Cortex of kidney (tissue), 1 donor: ENCODE measurements at places on chromosomes 7 and 10.

DNA sequence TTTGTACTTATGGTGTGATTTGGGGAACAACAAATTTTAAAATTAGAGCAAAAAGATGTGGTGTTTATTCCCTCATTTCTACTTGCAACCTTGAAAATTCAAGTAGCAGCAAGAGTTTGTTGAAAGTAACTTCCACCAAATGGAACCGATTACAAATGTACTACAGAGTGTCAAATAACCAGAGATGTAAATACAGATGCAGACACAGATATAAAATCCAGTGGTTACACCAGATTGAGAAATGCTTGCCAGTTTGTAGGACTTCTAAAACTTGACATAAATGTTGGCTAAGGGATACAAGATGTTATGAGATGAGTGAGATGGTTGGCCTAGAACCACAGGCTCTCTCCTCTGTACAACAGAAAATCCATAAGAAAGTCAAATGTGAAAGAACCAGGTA, 162.1 kb downstream of the DIP2C start:
- DNase-seq: no peak

DNA sequence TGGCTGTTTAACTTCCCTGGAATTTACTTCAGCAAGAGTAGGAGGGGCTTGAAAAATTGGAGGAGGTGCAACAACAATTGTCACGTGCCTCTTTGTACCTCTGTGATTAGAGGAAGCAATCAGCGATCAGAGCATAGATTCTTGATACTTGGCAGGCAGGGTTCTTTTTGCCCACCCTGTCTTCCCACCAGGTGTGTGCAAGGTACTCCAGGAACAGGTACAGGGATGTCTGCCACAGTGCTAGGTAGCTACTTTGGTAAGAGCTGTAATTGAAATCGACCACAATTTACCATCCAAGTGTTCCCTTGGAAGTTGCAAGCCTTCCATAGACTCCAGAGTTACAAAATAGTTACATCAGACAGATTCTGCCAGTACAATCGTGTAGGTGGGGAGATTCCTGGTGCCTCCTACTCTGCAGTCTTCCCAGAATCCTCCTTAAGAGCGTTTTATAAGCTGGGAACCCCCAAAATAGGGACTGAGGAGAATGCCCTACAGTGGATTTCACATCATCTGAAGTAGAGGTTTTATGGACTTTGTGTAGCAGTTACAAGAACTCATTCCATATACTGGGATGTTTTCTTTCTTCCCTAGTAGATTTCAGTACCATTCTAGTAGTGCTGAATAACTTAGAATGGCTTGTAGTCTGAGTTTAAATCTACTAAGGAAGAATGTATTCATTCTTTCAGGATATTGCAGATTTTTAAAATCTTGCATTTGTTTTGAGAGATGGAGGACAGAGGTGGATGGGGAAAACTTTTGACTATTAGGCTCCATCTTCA, 101.9 kb downstream of the EXOC4 start:
- DNase-seq: no peak

DNA sequence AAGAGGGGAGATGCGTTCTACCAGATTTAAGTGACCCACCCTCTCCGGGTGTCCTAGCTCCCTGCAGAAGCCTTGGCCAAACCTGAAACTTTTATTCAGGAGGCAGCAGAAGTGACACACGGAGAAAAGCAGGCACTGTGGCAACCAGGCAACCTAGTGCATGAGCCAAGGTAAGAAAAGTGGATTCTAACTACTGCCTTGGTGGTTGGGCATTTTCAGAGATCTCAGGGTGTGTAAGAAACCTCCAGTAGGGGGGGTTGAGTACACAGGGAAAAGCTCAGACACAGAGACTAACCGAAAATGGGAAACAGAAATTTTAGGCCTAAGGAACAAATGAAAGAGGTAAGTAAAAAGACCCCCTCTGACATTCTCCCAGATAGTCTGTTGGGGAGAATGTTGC, 645.7 kb downstream of the ANKRD7 start:
- no peak for DNase-seq

GRCh38 chr10:97547962-97548361, 24.6 kb upstream of the ANKRD2 start:
- DNase-seq: no peak

GRCh38 chr7:78770422-78771410, 682.8 kb downstream of the MAGI2 start:
- DNase-seq: no peak

GRCh38 chr7:90660100-90660499, 64.0 kb downstream of the CDK14 start:
- DNase-seq: no peak

DNA sequence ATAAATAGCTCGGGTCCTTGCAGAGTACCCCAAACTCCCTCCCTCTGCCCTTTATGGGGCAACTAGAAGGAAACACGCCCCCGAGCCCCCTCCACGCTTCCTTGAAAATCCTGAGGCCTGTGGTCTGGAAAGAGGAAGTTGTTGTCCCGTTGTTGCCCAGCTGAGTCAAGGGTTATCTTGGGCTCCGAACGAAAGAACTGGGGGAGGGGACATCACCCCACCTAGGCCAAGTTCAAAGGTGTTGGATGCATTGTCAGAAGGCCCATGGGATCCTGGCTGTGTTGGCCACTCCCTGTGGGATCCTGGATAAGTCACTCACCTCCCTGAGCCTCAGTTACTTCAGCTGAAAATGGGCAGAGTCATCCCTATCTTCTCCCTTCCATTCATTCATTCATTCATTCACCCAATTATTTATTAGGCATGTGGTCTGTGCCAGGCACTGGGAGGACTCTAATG, at the start of gene CCL24:
Gene CCL24 (minus strand): TSS at position 26 of the 456 bp plus-strand sequence. CDS start 91 bp downstream, outside the sequence.
- DNase-seq: no peak

DNA sequence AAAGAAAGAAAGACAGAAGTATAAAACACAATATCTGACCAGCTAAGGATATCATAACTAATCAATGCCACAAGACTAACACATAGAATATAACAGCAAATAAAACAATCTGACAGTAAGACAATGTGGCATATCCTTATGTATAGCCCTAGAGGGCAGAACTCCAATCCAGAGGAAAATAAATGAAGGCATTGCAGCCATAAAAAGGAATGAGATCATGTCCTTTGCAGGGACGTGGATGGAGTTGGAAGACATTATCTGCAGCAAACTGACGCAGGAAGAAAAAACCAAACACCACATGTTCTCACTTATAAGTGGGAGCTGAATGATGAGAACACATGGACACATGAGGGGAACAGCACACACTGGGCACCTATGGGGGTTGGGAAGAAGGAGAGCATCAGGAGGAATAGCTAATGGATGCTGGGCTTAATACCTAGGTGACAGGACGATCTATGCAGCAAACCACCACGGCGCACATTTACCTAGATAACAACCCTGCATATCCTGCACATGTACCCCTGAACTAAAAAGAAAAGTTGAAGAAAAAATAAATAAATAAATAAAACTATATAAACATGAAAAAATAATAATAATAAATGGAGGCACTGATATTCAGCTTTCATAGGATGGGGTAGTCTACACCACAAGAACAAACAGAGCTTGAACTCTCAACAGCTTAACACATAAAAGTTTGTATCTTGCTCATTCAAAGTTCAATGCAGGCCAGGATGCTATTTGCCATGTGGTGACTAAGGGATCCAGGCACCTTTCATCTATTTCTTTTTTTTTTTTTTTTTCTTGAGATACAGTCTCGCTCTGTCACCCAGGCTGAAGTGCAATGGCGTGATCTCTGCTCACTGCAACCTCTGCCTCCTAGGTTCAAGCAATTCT, 66.1 kb upstream of the KAT6B start:
- DNase-seq: no peak

DNA sequence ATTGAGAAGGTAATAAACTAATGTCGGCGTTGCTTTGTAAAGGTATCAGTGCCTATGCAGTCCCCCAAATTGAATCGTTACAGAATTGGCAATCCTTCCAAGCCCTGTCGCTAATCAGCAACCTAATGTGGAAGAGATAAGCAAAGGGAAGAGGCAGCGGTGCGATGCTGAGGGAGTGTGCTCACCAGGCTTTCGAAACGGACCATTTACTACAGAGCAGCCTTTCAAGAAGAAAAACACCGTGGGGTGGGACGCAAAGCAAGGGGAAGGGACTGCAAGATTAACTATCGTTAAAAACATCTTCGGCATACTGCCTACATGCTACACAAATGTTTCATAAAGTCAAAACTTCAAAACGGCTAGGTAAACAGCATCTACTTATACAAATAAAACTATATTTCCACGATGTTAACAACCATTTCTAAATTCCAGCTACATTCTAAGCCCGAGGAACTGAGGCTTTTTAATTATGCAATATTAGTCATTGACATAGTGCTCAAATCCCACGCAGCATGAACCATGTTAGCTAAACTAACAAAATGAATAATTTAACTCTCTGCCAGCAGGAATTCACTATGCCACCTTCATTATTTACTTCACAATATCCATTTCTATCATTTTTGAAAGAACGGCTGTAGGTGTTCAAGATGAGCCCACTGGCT, 85.2 kb downstream of the CHCHD3 start:
- DNase-seq: no peak

DNA sequence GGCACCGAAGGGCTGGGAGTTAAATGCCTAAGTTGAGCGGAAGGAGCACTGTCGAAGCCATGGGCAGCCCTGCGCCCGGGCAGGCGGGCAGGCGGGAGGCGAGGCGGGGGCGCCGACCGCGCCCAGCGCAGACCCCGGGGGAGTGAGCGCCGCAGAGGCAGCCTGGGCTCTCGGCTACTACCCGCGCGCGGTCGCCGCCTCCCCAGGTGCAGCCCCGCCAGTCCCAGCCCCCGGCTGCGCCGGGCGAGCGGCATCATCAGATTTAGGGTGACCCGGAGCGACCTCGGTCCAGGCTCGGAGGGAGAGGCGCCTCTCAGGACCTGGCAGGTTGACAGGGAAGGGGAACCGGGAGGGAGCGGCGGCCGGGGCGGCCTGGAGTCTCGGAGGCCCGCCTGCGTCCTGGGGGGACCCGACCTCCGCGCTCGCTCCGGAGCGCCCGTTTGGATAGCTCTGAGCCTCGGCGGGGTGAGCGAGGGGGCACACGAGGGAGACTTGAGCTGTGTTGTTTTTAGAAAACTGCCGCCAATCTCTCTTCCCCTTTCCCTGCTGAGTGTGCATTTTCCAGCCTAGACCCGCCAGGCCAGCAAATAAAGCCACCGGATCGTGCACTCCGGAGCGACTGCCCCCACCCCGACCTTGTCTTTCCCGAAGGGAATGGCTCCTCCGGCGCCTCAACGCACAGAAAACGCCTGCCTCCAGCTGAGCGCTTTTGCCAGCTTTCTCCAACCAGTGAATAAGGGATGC, 2.3 kb upstream of the NRP1 start:
- no peak for DNase-seq

GRCh38 chr7:39399986-39400385, 166.2 kb upstream of the YAE1 start:
- no peak for DNase-seq

DNA sequence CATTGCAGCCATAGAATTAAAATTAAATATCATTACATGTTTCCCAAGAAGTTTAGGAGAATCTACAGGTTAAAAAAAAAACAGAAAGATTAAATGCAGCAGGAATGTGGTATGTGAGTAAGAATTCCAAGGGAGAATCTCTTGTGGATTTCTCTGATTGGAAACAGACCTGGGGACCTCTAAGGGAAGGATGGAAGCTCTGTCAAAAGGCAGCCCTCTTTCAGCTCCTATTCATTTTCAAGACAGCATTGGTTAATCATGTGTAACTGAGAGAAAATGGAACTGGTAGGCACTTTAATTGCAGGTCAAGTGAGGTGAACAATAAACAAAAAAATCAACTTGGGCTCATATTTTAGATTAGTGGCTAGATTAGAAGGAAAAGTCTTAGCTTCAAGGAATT, 81.4 kb upstream of the MTPN start:
- DNase-seq: no peak

DNA sequence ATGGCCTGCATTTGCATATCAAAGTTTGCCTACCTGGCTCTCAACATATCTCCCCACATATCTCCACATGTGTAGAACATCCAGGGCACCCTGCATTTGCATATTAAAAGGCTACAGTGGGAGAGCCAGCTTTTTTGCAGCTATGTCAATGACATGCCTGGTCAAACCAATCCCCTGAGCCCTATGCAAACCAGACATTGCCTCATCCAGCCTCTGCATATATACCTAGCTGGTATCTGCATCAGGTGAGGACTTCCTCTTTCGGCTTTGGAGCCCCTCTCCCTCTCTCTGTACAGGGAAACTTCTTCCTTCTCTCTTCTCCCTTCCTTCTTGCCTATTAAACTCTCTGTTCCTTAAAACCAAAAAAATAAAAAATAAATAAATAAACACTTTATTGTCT, 142.7 kb upstream of the STEAP4 start:
- DNase-seq: no peak

GRCh38 chr7:28573059-28573553, 160.8 kb downstream of the CREB5 start:
- DNase-seq: no peak

- DNase-seq: no peak
Observed at GRCh38 chr7:95429241-95429990, 5.4 kb downstream of the PON2 start.

DNA sequence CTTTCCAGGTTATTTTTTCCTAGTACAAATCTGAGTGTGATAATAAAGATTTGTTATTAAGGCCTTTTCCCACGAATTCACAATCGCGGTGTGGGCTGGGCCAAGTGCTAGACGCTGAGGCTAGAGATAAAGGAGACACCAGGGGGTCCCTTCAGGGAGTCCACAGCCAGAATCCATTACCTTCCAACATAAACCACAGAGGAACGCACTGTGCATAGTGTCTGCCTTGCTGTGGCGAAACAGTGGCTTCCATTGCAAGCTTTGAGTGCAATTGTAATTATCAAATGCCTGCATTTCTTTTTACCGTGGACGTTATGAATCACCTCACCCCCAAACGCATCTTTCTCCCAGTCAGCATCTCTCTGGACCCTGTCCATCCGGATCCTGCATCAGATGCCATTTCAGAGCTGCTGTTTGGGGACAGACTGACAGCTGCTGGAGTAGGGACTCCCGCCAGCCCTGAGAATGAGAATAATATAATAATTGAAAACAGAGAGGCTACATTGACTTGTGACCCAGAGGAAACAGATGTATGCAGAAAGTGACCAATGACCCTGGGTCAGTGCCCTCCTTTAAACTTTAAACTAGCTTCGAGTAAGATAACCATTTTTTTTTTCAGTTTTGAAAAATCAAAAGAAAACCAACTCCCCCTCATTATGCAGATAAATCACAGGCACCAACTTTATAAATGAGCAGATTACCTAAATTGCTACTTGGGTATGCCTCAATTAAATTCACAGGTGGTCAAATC, 456.2 kb upstream of the NRP1 start:
- DNase-seq: no peak

GRCh38 chr10:74437822-74438221, 286.8 kb downstream of the ADK start:
- DNase-seq: no peak

DNA sequence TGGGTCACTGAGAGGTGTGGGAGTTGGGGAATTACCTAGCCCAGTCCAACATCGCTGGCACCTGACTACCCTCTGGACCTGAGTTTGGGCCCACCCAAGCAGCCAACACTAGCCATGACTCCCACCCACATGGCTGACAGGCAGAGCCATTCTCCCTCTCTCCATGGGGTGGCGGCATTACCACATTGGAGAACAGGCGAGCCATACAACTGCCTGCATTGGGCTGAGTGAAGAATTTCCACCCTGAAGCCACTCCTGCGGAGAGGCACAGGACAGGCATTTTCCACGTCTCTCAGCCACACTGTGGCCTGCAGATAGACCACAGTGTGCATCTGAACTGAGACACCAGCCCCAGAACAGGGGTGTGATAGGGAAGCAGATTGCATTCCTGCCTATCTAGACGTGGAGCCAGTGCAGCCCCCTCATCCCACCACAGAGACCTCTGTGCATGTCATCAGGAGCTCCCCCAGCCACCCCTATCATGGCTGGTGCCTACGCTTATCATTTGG, 58.2 kb upstream of the ANTXRL start:
- DNase-seq: no peak
